ENCODE measurements at places on chromosomes 1 and 21. TPM values are rescaled to one million over a fixed set of nuclear protein-coding genes. Genes with fewer than 3 reads are reported as not detected.

OR2AK2 gene
- not detected for total RNA-seq

OR2G6 gene
- total RNA-seq = not detected

EFNA1 gene
- 144 TPM for total RNA-seq

TOR1AIP1 gene
- total RNA-seq = 67.2 TPM

PTPRC gene
- 214 TPM for total RNA-seq

DNA sequence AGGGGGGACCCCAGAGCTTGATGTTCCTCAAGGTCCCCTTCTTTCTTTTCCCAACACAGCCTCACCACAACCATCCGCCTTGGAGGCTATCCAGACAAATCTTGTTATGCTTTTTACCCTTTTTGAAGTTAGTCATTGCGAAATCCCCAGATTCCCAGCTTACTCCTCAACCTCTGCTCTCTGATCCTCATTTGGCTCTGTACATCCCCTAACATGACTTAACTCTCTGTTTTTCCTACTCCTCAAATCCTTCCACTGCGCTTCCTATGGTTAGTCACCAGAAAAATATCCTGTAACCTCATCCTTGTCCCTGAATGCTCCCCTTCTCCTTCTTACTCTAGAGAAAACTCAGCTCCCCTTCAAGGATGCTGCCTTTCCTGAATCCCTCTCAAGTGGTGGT lies 189.1 kb upstream of the POU3F1 start:
- DNase-seq = no peak
- H3K27ac ChIP-seq = no peak overlapping the region
- no peaks in the 10 kb centered on the region for H3K36me3 ChIP-seq
- H3K4me1 ChIP-seq = no peaks in the 10 kb centered on the region
- no peaks in the 10 kb centered on the region for H3K27me3 ChIP-seq

GRCh38 chr1:216422821-216423520 lies at the start of gene USH2A:
Gene USH2A, minus strand, starts transcription at chr1:216423448. Its CDS starts 1,112 bp downstream, at chr1:216422336.
- H3K27me3 ChIP-seq = no peaks in the 10 kb centered on the region
- no peak within 1 kb of the TSS for H3K4me3 ChIP-seq
- no peaks in the 10 kb centered on the region for H3K4me1 ChIP-seq
- DNase-seq = no peak

DNA sequence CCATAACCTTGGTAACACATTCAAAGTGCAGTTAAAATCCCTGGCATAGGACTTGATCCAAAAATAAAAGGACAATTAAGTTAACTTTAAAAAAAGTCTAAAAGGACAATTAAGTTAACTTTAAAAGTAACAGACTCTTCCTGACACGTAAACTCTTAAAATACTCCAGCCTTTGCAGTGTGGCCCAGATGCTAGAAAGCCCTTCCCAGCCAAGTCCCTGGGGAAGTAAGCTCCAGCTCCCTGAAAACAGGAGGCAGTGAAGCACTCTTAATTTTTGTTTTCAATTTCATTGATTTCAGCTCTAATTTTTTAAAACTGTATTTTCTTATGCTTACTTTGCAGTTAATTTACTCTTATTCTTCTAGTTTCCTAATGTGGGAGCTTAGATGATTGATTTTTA lies 5.1 kb upstream of the AIM2 start:
- H3K27ac ChIP-seq = no peak overlapping the region
- DNase-seq = no peak
- no peaks in the 10 kb centered on the region for H3K27me3 ChIP-seq
- no peaks in the 10 kb centered on the region for H3K36me3 ChIP-seq

- no peak overlapping the region for H3K27ac ChIP-seq
- no peak overlapping the region for H3K4me3 ChIP-seq
- H3K4me1 ChIP-seq = no peaks in the 10 kb centered on the region
- no peaks in the 10 kb centered on the region for H3K36me3 ChIP-seq
Observed at GRCh38 chr1:79633456-79633855, 626.9 kb upstream of the ADGRL4 start.

GRCh38 chr1:66108624-66109023 lies 315.9 kb downstream of the PDE4B start:
- H3K4me1 ChIP-seq = no peaks in the 10 kb centered on the region
- DNase-seq = no peak
- no peak overlapping the region for H3K4me3 ChIP-seq
- H3K27me3 ChIP-seq = no peaks in the 10 kb centered on the region

GRCh38 chr21:35051287-35051818 lies 2.3 kb upstream of the RUNX1 start:
- peak overlapping the region; percentile 29 for H3K27ac ChIP-seq
- peaks cover 42% of the 10 kb centered on the region for H3K4me1 ChIP-seq
- no peak overlapping the region for H3K4me3 ChIP-seq
- DNase-seq = peak; percentile 95
- H3K36me3 ChIP-seq = no peaks in the 10 kb centered on the region

- no peaks in the 10 kb centered on the region for H3K36me3 ChIP-seq
- no peak overlapping the region for H3K27ac ChIP-seq
- no peak for DNase-seq
- peaks cover 7% of the 10 kb centered on the region for H3K4me1 ChIP-seq
- H3K4me3 ChIP-seq = no peak overlapping the region
Observed at GRCh38 chr1:230385158-230385450, 41.0 kb downstream of the PGBD5 start.

GRCh38 chr1:235275836-235276235 lies 52.1 kb downstream of the ARID4B start:
- H3K36me3 ChIP-seq = no peaks in the 10 kb centered on the region
- H3K4me3 ChIP-seq = no peak overlapping the region
- H3K27ac ChIP-seq = no peak overlapping the region
- peaks cover 36% of the 10 kb centered on the region for H3K4me1 ChIP-seq
- H3K27me3 ChIP-seq = no peaks in the 10 kb centered on the region

- no peaks in the 10 kb centered on the region for H3K27me3 ChIP-seq
- no peak for DNase-seq
- H3K27ac ChIP-seq = peak overlapping the region; percentile 1
- H3K36me3 ChIP-seq = no peaks in the 10 kb centered on the region
Observed at GRCh38 chr1:67647036-67647798, 37.8 kb upstream of the GADD45A start.

DNA sequence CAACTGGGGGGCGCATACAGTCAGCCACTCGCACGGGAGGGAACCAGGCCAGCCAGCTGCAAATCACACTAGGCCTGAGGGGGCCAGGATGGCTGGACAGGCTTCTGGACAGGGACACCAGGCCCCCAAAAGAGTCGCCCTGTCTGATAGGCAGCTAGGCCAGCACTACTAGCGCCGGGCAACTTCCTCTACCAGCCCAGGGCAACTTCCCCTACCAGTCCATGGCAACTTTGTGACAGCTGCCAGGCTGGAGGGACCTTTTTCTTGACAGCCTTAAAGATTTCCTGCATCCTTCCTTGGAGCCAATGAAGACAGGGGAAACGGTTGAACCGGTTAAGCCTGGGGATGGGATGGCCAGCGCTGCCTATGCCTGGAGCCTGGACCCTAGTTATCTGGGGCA lies 5.1 kb downstream of the IFFO2 start:
- H3K4me1 ChIP-seq = peaks cover 90% of the 10 kb centered on the region
- H3K27ac ChIP-seq = peak overlapping the region; percentile 91
- no peaks in the 10 kb centered on the region for H3K36me3 ChIP-seq
- DNase-seq = peak; percentile 76

GRCh38 chr21:42009018-42009830 lies 936 bp downstream of the ZBTB21 start:
- H3K4me3 ChIP-seq = peak overlapping the region; percentile 74
- peak overlapping the region; percentile 97 for H3K27ac ChIP-seq
- peak; percentile 71 for DNase-seq
- no peaks in the 10 kb centered on the region for H3K27me3 ChIP-seq
- no peaks in the 10 kb centered on the region for H3K36me3 ChIP-seq

DNA sequence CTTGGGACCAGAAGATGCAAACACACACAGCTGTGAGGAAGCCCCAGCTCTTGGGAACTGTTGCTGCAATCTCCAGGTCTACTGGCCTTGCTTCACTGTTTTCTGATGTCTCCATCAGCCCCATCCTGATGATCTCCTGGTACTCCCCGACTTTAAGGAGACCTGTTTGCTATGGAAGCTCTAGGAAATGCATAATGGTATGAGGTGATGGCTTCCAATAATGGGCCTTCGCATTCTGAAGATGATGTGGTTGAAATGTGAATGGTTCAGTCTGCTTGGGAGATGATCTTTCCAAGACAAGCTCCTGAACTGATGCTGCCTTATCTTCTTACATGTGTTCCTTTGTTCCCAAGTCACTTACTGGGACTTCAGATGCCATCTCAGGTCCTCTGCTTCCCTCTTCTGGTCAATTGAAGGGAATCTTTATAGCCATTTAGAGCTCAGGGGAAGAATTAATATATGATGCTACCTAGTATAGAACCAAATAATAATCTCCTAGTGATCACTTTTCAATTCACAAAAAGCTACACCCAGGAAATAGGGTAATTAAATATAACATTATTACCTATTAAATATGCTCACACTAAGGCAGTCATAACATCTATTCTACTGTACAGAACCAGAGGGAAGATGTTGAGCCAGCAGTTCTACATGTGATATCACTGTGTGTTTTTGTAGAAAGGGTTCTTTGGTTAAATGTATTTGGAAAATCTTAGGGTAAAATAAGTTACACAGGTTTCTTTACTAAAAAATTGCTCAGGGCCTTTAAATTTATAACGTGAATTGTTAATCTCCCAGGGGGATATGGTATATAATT lies 73.9 kb upstream of the VTCN1 start:
- no peak overlapping the region for H3K27ac ChIP-seq
- H3K36me3 ChIP-seq = no peaks in the 10 kb centered on the region
- DNase-seq = no peak

GRCh38 chr1:194358208-194358581 lies 1171.8 kb upstream of the B3GALT2 start:
- H3K36me3 ChIP-seq = no peaks in the 10 kb centered on the region
- no peaks in the 10 kb centered on the region for H3K27me3 ChIP-seq
- no peak overlapping the region for H3K4me3 ChIP-seq
- no peaks in the 10 kb centered on the region for H3K4me1 ChIP-seq
- no peak overlapping the region for H3K27ac ChIP-seq

DNA sequence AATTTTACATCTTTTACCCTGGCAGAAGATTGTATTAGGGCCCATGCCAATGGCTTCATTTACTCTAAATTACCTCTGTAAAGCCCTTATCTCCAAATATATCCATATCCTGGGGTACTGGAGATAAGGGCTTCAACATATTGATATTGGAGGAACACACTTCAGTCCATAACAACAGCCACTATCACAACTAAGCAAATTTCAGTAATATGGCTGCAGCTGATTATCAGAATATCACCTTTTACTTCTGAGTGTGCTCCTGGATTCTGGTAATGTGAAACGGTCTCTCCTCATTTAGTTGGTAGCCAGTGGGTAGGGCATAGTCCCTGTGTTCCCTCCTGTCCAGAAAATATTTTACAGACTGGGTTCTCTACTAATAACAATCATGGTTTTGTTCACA lies 53.3 kb downstream of the IVNS1ABP start:
- no peaks in the 10 kb centered on the region for H3K4me1 ChIP-seq
- no peak for DNase-seq
- no peaks in the 10 kb centered on the region for H3K27me3 ChIP-seq
- no peak overlapping the region for H3K4me3 ChIP-seq
- H3K27ac ChIP-seq = no peak overlapping the region

DNA sequence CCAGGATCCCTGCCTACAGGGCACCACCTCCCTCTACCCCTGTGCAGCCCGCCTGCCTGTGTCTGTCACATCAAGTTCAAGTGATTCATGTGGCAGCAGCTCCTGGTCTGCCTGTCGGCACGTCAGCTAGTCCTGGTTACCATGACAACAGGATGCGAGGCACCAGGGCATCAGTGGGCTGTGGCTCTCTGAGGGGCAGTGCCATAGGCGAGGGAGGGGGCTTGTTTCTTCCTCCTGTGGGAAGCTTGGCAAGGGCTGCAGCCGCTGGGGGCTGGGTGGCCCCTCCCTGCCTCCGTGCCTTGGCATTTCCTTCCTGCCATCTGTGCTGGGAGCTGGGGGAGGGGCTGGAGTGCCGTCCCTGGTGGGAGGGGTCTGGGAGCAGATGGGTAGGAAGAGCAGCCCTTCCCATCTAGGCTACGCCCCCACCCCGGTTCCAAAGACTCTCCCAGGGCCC lies 43.1 kb downstream of the FOXO6 start:
- H3K27ac ChIP-seq = no peak overlapping the region
- no peak for DNase-seq
- no peak overlapping the region for H3K4me3 ChIP-seq
- H3K36me3 ChIP-seq = no peaks in the 10 kb centered on the region
- peaks cover 11% of the 10 kb centered on the region for H3K4me1 ChIP-seq

DNA sequence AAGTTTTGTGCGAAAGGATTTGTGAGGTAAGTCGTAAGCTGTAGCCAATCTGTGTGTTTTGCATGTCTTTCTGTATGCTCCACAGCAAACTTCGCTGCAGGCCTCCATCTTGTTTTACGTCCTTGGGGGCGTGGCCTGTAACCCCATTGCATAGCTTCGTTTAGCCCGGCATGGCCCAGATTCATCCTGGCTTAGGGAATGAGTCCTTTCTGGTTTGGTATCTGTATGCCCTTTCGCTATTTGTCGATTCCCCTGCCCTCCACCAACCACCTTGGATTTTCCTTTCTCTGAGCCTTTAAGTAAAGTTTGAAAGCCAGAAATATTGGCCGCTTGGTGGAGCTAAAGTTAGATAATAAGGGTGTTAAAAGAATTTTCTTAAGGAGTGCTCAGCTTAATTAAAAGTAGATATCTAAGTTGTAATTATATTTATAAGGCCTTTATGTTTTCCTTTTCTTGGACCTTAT lies 1.1 kb downstream of the THEM4 start:
- H3K27ac ChIP-seq = no peak overlapping the region
- DNase-seq = no peak
- H3K4me1 ChIP-seq = peaks cover 30% of the 10 kb centered on the region
- no peaks in the 10 kb centered on the region for H3K36me3 ChIP-seq
- H3K4me3 ChIP-seq = peak overlapping the region; percentile 81

- no peak overlapping the region for H3K27ac ChIP-seq
- H3K4me1 ChIP-seq = no peaks in the 10 kb centered on the region
- no peaks in the 10 kb centered on the region for H3K36me3 ChIP-seq
- no peaks in the 10 kb centered on the region for H3K27me3 ChIP-seq
- no peak overlapping the region for H3K4me3 ChIP-seq
- DNase-seq = no peak
Observed at GRCh38 chr1:175564723-175565122, 178.7 kb downstream of the TNR start.

- no peak overlapping the region for H3K4me3 ChIP-seq
- H3K27me3 ChIP-seq = no peaks in the 10 kb centered on the region
- no peak overlapping the region for H3K27ac ChIP-seq
- peaks cover 19% of the 10 kb centered on the region for H3K4me1 ChIP-seq
Observed at GRCh38 chr1:151851886-151852285, 1.6 kb downstream of the THEM5 start.

GRCh38 chr1:227174164-227174563 lies 144.1 kb downstream of the CDC42BPA start:
- no peak for DNase-seq
- H3K27ac ChIP-seq = no peak overlapping the region
- no peaks in the 10 kb centered on the region for H3K4me1 ChIP-seq
- no peaks in the 10 kb centered on the region for H3K27me3 ChIP-seq

GRCh38 chr1:20485527-20486456 lies at the start of gene CAMK2N1:
Gene CAMK2N1, minus strand, starts transcription at chr1:20486210. Its CDS starts 831 bp downstream, at chr1:20485379.
- peak; percentile 66 for DNase-seq
- no peaks in the 10 kb centered on the region for H3K36me3 ChIP-seq
- H3K27me3 ChIP-seq = peaks cover 71% of the 10 kb centered on the region
- peak within 1 kb of the TSS; percentile 82 for H3K27ac ChIP-seq
- H3K4me1 ChIP-seq = peaks cover 24% of the 10 kb centered on the region
- H3K4me3 ChIP-seq = peak within 1 kb of the TSS; percentile 60

GRCh38 chr1:22038036-22038435 lies 14.5 kb upstream of the CDC42 start:
- H3K4me3 ChIP-seq = no peak overlapping the region
- H3K4me1 ChIP-seq = peaks cover 16% of the 10 kb centered on the region
- H3K27me3 ChIP-seq = no peaks in the 10 kb centered on the region
- no peaks in the 10 kb centered on the region for H3K36me3 ChIP-seq

All from lower lobe of right lung (tissue), 2 donors.